Left lung (tissue), 14 donors: ENCODE measurements at places on chromosomes 1 and 21. TPM values are rescaled to one million over a fixed set of nuclear protein-coding genes. Genes with fewer than 3 reads are reported as not detected.

RAB3B gene
- total RNA-seq: 0.06 TPM

IGSF9 gene
- total RNA-seq: 3.0 TPM

FAM151A gene
- total RNA-seq: not detected

S100A2 gene
- total RNA-seq: 25.9 TPM

TSSK3 gene
- 1.8 TPM for total RNA-seq

F5 gene
- 0.90 TPM for total RNA-seq

FAM3B gene
- 31.9 TPM for total RNA-seq

GRCh38 chr1:217605390-217605789, 25.5 kb downstream of the GPATCH2 start:
- H3K36me3 ChIP-seq: peaks cover 25% of the 10 kb centered on the region
- H3K4me3 ChIP-seq: no peak overlapping the region
- H3K27me3 ChIP-seq: no peaks in the 10 kb centered on the region

GRCh38 chr1:8097077-8097799, 71.1 kb upstream of the ERRFI1 start:
- H3K4me1 ChIP-seq: peaks cover 42% of the 10 kb centered on the region
- H3K27ac ChIP-seq: peak overlapping the region; percentile 83
- H3K27me3 ChIP-seq: no peaks in the 10 kb centered on the region

DNA sequence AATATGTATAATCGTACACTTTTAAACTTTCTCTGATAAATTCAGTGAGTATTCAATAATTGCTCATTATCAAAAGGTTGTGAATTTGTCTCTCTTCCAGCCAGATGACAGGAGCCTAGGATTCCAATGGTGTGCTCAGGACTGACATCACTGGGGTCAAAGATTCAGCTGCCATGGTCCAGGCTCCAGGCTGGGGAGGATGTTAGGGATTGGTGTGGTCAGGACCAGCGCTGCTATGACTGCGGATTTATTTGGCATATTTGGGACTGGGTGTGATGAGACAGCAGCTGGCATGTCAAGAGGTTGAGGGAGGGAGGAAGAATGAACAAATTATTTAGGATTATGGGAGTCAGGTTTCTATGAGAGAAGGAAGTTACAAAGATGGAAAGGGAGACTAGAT, 48.2 kb upstream of the ABCA4 start:
- no peak overlapping the region for H3K27ac ChIP-seq
- no peaks in the 10 kb centered on the region for H3K27me3 ChIP-seq
- H3K4me3 ChIP-seq: no peak overlapping the region
- DNase-seq: no peak
- no peaks in the 10 kb centered on the region for H3K36me3 ChIP-seq

GRCh38 chr1:165988817-165989216, 161.4 kb downstream of the UCK2 start:
- H3K27ac ChIP-seq: no peak overlapping the region
- no peaks in the 10 kb centered on the region for H3K27me3 ChIP-seq
- no peak for DNase-seq
- no peaks in the 10 kb centered on the region for H3K4me1 ChIP-seq
- no peak overlapping the region for H3K4me3 ChIP-seq

- no peak for DNase-seq
- no peak overlapping the region for H3K27ac ChIP-seq
- H3K27me3 ChIP-seq: peaks cover 13% of the 10 kb centered on the region
- no peak overlapping the region for H3K4me3 ChIP-seq
These were observed 113.8 kb downstream of the SYF2 start for GRCh38 chr1:25118546-25118945.

GRCh38 chr1:230102472-230102871, 35.4 kb downstream of the GALNT2 start:
- no peaks in the 10 kb centered on the region for H3K27me3 ChIP-seq
- no peak overlapping the region for H3K4me3 ChIP-seq

- no peak overlapping the region for H3K27ac ChIP-seq
- H3K4me1 ChIP-seq: no peaks in the 10 kb centered on the region
- no peaks in the 10 kb centered on the region for H3K36me3 ChIP-seq
These were observed 484.1 kb upstream of the VAMP3 start for GRCh38 chr1:7287013-7287412.

- DNase-seq: no peak
- H3K36me3 ChIP-seq: no peaks in the 10 kb centered on the region
- no peaks in the 10 kb centered on the region for H3K4me1 ChIP-seq
- H3K27me3 ChIP-seq: no peaks in the 10 kb centered on the region
These were observed 17.3 kb downstream of the SLC6A9 start for GRCh38 chr1:44013949-44014348.

DNA sequence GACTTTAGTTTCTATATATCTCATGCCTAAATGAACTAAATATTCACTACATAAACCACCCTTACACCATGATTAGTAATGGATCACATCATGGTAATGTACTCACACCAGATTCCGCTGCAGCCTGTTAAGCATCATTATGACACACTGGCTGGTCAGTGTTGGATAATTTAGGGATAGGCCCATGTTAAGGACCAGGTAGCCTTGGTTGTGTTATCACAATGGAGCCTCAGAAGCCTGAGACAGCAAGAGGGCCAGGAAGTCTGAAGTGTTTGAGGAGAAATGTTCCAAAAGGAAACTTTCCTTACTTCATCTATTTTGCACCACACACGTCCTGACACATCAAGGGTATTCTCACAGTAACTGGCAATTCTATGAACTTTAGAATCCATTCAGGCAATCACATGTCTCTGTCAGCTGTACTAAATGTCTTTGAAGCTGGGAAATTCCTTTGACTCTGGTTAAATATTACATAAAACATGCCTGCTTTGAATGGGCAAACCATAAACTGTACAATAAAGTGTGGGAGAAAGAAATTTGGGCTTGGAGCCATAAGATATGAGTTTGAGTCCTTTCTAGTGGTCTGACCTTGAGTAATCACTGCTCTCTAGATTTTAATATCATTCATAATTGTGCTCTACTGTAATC, 105.3 kb upstream of the DPT start:
- no peaks in the 10 kb centered on the region for H3K27me3 ChIP-seq
- no peaks in the 10 kb centered on the region for H3K4me1 ChIP-seq
- no peak overlapping the region for H3K4me3 ChIP-seq
- H3K27ac ChIP-seq: peak overlapping the region; percentile 35

- H3K36me3 ChIP-seq: no peaks in the 10 kb centered on the region
- H3K4me3 ChIP-seq: no peak overlapping the region
- no peaks in the 10 kb centered on the region for H3K27me3 ChIP-seq
- peak; percentile 70 for DNase-seq
- no peak overlapping the region for H3K27ac ChIP-seq
These were observed 39.9 kb downstream of the EPHA2 start for GRCh38 chr1:16116002-16116401.

DNA sequence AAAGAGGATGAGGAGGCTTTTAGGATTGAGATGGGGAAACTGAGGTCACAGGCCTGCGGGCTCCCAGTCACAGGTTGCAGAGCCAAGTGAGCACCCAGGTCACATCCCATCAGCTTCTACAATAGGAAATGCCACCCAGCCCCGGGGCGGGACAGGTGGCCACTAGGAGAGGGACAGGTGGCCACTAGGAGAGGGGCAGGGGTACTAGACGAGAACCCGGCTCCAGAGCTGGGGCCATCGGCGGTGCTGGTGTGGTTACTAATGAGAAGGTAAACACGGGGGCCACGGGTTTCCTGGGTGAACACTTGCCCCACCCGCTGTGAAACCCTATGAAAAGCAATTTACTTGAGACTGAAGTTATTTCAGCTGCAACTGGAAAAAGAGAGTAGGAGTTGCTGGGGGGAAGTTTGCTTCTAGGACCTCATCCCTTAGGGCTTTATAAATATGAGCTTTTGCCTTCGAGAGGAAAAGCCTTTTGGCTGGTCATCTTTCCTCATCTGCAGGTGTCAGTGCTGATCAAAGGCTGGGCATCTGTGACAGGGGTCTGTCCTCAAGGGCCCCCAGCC, 52.5 kb downstream of the MRPL37 start:
- H3K27ac ChIP-seq: no peak overlapping the region
- H3K4me1 ChIP-seq: no peaks in the 10 kb centered on the region
- no peaks in the 10 kb centered on the region for H3K27me3 ChIP-seq
- DNase-seq: no peak
- H3K36me3 ChIP-seq: peaks cover 13% of the 10 kb centered on the region
- H3K4me3 ChIP-seq: no peak overlapping the region

DNA sequence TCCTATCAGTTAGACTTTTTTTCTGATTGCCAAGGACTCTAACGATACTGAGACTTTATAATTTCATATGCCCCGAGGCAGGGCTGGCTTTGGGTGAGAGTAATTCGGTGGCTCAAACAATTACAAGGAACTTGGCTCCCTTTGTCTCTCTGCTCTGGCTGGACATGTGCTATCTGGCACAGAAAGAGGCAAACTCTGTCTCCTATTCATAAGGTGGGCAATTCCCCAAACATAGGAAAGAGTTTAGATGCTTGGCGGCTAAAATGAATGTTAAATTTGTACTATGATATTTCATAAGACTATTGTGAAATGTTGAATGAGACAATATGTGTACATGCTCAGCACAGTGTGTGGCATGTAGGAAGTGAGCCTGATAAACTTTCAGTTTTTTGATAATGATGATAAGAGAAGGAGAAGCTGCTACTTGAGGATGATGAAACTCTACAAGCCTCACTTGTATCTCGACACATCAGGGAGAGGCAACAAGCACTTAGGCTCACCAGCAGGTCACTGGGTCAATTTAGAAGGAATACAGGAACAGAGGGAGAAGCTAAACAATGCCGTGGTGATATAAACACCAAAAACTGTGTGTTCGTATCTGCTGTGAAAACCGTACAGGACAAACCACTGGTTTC, 12.6 kb upstream of the NTPCR start:
- H3K27ac ChIP-seq: no peak overlapping the region
- H3K36me3 ChIP-seq: no peaks in the 10 kb centered on the region

DNA sequence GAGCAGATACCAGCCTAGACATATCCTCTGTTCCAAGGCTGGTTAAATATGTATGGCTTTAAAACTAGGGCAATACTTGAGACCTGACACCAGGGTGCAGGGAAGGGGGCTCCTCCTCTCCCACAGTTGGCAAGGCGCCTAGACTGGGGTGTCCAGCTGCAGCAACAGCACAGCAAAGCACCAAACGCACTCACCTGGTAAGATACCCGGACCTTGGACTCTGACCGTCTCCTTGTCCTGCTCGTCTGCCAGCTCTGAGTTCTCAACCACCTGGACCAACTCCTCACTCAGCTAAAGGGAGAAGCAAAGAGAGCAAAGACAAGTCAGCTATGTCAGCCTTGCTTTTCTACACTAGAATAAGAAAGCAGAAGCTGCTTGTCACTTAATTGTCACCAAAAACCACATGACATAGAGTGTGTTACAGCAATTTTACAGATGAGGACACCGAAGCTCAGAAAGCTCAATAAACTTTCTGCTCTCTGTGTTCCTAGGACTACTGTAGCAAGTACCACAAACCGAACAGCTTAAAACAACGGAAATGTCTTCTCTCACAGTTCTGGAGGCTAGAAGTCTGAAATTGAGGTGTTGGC, 4.4 kb downstream of the PACC1 start:
- no peak overlapping the region for H3K4me3 ChIP-seq
- H3K36me3 ChIP-seq: peaks cover 58% of the 10 kb centered on the region
- no peak for DNase-seq
- no peak overlapping the region for H3K27ac ChIP-seq
- no peaks in the 10 kb centered on the region for H3K4me1 ChIP-seq
- no peaks in the 10 kb centered on the region for H3K27me3 ChIP-seq

DNA sequence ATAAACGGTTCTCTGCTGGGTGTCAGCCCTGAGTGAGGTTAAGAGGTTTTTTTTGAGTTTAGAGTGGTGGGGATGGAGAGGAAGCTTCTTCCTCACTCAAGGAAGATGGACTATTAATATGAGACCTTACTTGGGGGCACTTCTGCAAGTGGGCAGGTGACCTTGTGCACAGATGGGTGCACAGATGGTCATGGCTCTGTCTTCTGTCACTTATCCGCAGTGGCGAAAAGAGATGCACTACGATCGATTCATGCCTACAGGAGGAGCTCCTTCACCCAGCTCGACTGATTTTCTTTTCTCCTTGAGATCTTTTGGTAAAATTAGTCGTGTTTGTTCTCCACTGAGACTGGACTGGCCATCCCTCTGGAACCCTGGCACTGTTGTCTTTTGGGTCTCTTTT, 22.9 kb upstream of the CYYR1 start:
- H3K27me3 ChIP-seq: no peaks in the 10 kb centered on the region
- H3K36me3 ChIP-seq: no peaks in the 10 kb centered on the region
- no peak overlapping the region for H3K4me3 ChIP-seq
- H3K4me1 ChIP-seq: no peaks in the 10 kb centered on the region
- DNase-seq: no peak

GRCh38 chr1:204445860-204446412, 34.3 kb upstream of the PPP1R15B start:
- peaks cover 37% of the 10 kb centered on the region for H3K4me1 ChIP-seq
- no peak overlapping the region for H3K27ac ChIP-seq
- no peak for DNase-seq
- peaks cover 59% of the 10 kb centered on the region for H3K36me3 ChIP-seq
- no peaks in the 10 kb centered on the region for H3K27me3 ChIP-seq
- no peak overlapping the region for H3K4me3 ChIP-seq

DNA sequence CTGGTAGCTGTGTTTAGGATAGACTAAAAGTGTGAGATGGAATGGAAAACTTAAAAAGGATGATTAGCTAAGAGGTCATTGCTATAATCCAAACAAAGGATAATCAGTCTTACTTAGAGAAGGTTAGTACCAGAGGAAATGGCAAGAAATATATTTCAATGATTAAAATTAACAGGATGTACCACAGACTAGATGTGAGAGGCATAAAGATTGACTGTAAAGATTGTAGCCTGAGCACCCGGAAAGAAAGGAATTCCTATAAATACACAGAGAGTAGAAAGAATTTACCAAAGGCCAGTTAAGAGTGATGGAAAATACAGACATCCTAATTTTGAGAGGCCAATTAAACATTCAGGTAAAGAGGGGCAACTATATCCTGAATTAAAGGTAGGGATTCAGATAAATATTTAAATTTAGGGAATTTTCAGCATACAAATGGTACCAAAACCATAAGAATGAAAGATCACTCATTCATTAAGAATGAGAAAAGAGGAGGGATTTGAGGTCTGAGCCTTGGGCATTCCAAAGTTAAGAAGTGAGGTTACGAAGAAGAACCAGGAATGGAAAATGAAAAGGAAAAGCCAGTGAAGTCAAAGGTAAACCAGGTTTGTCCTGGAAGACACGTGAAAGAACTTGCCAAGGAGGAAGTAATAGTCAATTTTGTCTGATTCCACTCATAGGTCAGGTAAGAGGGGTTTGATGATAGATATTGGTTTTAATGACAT, 46.4 kb upstream of the RGS1 start:
- no peak for DNase-seq
- no peaks in the 10 kb centered on the region for H3K27me3 ChIP-seq
- no peak overlapping the region for H3K4me3 ChIP-seq
- peaks cover 6% of the 10 kb centered on the region for H3K4me1 ChIP-seq
- no peaks in the 10 kb centered on the region for H3K36me3 ChIP-seq

GRCh38 chr1:233518344-233518743, 95.6 kb upstream of the KCNK1 start:
- H3K4me1 ChIP-seq: no peaks in the 10 kb centered on the region
- no peaks in the 10 kb centered on the region for H3K36me3 ChIP-seq
- H3K27ac ChIP-seq: no peak overlapping the region
- H3K4me3 ChIP-seq: no peak overlapping the region
- DNase-seq: no peak
